NCI-H748 treated with DMSO at 0.1 percent for 48 hours (cell line): ENCODE measurements at places on chromosomes 16 and 17.

DNA sequence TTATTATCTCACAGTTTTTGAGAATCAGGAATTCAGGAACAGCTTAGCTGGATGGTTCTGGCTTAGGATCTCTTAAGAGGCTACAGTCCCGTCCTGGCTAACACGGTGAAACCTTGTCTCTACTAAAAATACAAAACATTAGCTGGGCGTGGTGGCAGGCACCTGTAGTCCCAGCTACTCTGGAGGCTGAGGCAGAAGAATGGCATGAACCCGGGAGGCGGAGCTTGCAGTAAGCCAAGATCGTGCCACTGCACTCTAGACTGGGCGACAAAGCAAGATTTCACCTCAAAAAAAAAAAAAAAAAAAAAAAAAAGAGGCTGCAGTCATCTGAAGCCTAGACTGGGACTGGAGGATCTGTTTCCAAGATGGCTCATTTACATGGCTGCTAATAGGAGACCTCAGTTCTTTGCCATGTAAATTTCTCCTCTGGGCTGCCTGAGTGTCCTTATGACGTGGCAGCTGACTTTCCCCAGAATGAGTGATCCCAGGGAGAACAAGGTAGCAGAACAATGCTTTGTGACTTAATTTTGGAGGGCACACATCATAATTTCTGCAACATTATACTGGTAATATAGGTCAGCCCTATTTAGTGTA, 95.8 kb upstream of the CORO6 start:
- no peak for DNase-seq

GRCh38 chr17:79613195-79613772, 2.4 kb upstream of the RBFOX3 start:
- no peak for DNase-seq

- DNase-seq = no peak
Observed at GRCh38 chr16:50188619-50189136, 35.6 kb downstream of the TENT4B start.

DNA sequence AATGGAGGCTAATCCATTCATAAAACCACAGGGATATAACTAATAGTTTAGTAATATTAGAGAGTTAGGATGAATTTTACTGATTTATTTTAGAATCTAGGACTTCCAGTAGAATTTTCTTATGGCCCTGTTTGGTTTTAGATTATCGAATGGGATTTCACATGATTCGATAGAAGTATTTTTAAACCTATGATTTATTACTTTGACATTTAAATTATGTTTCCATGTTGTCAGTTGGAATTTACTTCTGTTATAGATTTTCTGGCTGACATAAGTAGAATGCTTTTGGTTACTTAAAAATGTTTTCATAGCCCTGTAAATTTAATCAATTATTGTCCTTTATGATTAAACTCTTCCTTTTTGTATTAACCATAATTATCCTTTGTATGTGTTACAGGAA, 158.8 kb downstream of the CHD9 start:
- no peak for DNase-seq

DNA sequence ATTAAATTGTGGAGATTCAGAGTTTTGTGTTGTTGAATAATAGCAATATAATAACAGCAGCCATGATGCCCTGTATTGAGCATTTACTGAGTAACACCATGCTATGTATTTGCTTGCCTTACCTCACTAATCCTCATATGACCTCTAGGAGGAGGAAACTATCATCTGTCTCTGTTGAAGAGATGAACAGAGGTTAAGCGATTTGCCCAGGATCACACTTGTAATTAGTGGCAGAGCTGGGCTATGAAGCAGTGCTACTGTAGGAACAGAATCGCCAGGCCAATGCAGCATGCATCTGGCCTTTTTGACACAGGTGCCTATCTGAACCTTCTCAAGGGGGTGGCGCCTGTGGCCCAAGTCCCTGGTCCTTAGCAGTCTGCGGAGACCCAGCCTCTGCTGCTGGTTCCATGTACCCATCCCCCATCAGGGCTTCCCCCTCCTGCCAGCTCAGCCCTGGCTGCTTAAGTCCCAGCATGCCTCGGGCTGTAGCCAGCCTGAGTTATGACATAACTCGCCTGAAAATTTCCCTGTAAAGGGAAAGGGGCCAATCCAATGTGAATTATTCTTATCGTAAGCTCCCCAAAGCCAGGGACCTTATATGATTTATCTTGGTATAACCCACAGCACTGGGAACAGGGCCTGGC, 50.4 kb upstream of the HS3ST2 start:
- no peak for DNase-seq

DNA sequence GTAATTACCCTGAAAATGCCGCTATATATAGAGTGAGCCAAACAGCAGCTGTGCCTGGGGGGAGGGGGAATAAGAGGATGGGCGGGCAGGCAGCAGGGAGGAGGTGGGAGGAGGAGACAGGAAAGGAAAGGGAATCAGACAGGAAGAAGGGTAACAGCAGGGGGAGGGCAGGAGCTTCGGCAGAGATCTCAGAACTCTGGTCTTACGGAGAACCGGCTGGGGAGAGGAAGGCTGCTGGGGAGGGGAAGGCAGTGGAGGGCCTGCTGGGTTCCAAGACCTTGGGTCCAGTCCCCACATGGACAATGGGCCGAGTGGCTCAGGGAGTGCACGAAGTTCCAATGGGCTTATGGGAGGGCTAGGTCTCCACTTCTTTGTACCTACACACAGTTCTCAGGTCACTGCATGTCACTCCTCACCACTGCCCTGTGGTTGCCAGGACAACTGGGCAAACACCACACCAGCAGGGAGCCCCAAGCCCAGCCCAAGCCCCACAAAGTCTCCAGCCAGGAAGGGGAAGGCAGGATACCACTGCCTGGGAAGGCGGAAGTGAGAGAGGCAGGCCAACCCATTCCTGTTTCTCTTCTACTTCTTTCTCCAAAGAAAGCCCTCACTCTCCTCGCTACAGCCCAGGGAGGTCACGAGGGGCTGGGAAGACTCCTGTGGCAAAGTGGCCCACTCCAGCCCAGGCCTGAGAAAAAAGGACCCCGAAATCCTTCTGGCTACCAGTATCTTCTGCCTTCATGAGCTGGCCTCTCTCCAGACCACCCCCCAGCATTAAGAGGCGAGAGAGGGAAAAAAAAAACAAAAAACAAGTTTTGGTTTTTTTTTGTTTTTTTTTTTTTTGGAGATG, 25.3 kb downstream of the G6PC3 start:
- peak; percentile 79 for DNase-seq

GRCh38 chr16:8751481-8752311, 45.7 kb downstream of the TMEM186 start:
- DNase-seq = no peak

DNA sequence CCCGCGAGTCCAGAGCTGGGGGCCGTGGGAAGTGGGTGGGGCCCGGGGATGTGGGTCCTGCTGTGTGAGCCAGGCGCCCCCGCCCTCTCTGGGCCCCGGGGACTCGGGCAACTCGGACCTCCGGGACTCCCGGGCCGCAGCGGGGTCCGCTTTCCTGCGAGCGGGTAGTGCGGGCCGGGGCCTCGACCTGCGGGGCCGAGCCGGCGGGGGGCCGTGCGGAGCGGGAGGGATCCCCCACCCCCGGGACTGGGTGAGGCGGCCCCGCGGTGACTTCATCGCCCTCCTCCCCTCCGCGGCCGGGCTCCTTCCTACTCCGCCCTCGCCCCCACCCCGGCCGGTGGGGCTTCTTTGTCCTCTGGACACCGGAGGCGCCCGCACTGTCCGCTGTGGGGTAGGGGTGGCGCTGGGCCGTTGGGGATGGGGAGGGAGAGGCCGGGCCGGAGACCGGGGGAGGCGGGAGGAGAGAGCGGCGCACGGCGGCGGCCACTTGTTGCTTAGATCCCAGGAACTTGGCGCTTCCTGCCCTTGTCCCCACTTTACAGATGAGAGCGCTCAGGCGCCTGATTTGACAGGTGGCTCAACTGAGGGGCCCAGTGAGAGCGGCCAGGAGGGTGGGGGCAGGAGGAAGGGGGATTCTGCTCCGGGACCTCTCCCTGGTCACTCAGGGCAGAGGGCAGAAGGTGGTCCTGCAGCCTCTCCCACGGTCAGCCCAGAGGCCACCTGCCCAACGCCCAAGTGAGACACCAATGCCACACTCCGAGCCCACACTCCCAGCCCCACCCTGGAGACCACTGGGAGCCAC, 874 bp downstream of the CMTM3 start:
- DNase-seq = no peak

- no peak for DNase-seq
Observed at GRCh38 chr16:27149986-27150385, 53.3 kb upstream of the KDM8 start.

- no peak for DNase-seq
Observed at GRCh38 chr17:15973016-15973415, 26.5 kb downstream of the ZSWIM7 start.

DNA sequence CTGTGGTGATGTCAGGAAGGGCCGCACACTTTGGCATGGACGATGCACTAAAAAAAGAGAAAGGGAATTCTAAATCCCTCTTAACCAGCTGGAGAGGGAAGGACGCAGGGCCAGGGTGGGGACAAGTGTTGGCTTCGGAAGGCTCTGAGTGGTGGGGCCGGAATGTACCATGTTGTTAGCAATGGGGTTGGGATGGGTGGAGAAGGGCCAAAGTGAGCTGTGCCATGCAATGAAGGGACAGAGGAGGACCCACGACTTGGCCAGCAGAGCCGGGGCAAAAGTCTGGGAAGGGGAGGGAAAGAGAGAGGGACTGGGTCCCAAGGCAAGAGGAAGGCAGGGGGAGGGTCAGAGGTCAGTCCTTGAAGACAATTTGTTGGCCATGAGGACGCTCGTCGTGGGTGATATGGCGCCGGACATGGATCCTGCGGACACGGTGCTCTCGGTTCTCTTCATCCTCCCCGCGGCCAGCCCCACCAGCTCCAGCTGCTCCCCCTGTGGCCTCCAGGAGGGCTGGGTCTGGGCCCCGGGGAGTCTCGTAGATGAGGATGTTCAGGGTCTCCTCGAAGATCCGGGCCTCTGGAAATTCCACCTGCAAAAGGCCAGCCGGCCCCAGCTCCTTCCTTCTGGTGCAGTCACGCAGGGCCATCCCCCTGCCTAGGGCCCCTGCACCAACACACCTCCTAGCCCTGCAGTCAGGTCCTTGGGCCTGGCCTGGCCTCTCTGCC, 6.4 kb downstream of the ASPHD1 start:
- no peak for DNase-seq

DNA sequence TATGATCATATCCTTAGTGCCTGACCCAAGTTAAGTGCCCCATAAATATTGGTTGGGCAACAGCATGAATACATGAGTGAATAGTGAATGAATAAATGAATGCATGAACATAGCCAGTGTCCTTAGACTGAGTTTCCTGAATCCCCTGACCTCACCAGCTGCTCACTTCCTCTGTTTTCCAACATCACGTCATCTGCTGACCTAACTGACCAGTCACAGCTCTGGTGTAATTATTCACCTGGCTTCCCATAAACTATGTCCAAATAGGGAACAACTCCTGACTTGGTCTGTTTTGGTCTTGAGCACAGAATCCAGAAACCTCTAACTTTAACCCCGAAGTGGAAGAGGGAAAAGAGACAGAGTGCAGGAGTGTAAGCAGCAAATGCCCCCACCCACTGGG, 83.4 kb downstream of the ASIC2 start:
- no peak for DNase-seq

DNA sequence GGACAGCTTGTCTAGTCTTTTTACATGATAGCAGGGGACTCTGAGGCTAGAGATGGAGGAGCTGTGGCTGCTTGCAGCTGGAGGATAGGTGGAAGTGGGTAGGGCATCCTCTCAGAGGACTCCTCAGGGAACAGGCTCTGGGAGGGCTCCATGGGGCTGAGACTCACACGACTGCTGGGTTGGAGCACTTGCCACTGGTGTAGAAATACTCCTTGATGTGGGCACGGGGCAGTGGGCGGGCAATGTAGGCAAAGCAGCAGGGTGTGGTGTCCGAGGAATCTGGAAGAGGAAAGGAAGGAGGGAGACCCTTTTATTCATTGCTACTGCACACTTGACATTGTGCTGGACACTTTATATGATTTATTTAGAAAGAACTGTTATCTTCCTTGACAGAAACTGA, 1.8 kb downstream of the CCL5 start:
- no peak for DNase-seq

DNA sequence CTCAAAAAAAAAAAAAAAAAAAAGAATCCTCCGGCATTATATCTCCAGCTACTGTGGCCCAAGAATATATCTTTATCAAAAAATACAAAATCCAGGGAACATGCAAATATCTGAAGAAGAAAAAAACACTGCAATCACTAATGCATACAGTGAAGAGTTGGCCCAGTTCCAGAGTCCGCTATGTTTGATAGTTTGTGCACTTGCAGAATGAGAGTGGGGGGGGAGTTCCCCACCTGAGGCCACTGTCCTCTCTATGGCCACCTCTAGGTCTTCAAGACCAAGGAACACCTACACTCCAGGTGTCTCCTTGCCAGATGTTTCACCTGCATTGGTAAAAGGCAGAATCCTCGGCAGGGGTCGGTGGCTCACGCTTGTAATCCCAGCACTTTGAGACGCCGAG, 4.0 kb downstream of the ZNF785 start:
- no peak for DNase-seq

- no peak for DNase-seq
Observed at GRCh38 chr17:50672071-50672470, 35.6 kb downstream of the ANKRD40 start.

DNA sequence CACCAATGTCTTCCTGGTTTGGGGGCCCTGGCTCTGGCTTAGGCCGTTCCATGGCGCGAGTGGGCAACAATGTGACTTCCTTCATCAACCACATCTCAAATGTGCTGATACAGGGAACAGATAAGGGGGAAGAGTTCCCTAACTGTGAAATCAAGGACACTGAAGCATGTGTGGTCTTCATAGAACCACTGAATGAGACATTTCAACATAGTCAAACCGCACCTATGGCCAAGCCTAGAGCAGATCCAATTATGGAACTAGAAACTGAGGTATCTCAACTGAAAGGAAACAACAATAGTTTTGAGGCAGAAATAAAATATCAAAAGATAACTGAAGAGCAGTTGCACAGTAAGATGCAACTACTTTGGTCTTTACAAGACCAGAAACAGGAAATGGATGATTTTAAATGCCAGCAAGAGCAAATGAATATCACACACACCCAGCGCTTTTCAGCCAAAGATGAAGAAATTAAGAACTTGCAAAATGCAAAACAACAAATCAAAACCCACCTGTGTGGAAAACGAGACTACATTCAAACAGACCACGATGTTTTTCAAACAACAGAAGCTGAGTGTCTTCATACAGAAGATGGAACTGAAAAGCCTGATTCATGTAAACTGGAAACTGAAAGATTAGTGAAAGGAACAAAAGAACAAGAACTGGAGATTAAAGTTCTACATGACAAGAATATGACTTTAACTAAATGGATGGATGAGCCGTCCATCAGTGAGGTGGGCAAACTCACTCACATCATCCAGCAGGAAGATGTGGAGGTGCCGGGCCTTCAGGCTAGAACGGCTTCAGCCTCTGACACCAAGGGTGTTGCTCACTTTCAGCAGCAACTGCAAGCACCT, 18.1 kb upstream of the LCMT1 start:
- no peak for DNase-seq

DNA sequence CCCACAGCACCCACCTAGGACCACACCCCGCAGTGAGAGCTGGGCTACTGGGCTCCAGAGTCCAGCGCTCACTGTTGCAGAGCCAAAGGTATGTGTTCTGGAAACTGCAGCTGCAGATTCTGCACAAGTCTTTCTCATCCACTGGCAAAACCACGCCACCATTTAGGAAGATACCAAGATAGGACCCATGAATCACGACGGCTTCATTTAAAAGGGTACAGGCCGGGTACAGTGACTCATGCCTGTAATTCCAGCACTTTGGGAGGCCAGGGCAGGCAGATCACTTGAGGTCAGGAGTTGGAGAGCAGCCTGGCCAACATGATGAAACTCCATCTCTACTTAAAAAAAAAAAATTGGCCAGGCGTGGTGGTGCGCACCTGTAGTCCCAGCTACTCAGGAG, 18.8 kb downstream of the FOXF1 start:
- no peak for DNase-seq
